ENCODE measurements at places on chromosomes 7 and 10. TPM values are rescaled to one million over a fixed set of nuclear protein-coding genes. Genes with fewer than 3 reads are reported as not detected.

- DNase-seq, result no peak
Measured at GRCh38 chr7:116455009-116455408, 44.5 kb upstream of the CAV2 start.

DNA sequence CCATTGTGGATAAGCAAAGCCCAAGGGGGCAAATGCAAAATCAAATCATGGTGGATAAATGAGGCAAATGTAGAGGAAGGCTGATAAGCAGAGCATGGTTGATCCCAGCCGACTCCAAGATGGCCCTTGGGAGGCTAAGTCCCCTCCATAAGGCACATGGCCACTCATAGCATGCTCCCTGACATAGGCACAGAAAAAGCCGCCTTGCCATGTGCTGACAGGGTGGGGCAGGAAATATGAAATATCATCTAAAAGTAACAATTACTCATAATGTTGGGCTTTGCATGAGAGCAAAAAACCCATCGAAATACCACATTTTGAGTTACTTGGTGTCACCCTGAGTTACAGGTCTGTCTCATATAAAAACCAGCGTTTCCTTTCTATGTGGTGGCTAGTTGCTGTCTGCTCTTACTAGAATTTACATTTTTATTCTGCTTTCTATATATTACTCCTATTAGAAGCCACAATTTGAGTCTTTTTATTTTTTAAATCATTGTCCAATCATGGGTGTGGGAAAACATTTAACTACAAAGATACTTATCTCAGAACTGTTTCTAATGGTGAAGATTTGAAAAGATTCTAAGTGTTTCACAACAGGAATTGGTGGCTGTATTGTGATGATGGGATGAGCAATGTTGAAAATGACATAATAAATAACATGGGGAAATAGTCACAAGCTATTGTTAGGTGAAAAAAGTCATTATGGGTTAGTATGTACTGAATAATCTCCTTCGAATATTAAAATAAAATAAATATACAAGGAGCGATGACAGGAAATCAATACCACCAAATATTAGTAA lies 102.7 kb downstream of the CUBN start:
- no peak for DNase-seq

The BHLHA15 gene
- polyA plus RNA-seq, result not detected

GRCh38 chr10:100836891-100837290 lies 75.9 kb upstream of the SLF2 start:
- DNase-seq, result no peak

DNA sequence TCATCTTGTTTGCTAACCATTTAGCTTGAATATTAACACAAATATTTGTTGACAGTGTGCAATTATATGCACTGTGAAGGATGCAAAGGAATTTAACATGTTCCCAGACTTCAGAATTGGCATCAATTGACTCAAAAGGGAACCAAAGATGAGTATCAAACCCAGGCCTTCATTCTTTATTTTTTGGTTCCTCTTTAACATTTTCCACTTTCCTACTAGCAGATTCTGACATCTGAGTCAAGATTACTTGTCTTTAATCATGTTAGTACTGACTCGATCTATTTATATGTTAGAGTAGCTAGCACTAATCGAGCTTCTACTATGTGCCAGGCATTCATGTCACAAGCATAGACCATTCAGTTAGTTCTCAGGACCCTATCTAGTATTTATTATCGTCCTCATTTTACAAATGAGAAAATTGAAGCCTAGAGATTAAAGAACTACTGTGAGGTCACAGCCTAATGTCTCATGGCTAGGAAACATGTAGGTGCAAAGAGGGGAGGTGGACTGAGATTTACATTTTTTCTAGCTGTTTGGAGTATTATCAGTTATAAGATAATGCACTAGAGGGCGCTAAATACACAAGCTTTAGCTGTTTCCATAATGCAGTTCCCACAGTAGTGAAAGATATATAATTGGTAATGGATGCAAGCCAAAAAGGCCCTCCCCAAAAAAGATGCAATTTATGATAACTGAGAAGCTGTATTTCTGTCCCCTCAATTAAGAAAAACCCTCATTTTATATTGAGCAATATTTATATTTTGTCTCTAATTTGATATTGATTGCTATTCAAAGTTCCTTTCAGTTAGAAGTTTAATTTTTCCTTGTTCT lies 32.9 kb upstream of the KMT2E start:
- DNase-seq, result no peak

DNA sequence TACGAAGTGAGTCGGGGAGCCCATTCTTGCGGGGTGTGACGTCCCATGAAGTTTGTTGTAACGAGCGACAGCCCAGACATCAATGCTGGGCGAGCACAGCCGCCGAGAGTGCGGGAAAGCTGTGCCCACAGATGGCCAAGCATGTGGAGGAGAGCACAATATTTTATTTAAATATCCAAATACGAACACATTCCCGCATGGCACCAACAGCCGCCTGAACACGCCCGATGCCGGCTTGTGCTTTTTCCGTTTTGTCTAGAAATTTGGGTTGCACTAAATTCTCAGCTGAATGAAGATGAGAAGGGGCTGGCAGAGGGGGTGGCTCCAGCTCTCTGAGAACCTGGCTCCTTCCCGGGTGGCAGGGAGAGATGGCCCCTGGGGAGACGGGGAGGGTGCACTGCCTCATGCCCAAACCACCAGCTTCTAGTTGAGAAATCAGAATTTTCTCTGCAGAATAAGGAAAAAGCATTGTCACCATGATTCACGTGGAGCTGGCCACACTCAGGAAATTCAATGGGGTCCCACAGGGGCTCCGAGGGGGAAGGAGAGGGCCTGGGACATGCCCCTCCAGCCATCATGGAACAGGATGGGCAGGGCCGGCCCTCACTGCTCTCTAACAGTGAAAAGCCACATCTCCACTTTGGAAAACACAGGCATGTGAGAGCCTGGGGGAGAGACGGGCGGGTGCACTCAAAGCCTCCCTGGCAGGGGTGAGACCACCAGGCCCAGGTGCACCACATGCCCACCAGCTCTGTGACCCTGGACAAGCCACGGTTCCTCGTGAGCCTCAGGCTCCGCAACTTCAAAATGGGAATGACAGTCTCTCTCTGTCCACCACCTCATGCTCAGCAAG lies 48.3 kb downstream of the EBF3 start:
- no peak for DNase-seq

DNA sequence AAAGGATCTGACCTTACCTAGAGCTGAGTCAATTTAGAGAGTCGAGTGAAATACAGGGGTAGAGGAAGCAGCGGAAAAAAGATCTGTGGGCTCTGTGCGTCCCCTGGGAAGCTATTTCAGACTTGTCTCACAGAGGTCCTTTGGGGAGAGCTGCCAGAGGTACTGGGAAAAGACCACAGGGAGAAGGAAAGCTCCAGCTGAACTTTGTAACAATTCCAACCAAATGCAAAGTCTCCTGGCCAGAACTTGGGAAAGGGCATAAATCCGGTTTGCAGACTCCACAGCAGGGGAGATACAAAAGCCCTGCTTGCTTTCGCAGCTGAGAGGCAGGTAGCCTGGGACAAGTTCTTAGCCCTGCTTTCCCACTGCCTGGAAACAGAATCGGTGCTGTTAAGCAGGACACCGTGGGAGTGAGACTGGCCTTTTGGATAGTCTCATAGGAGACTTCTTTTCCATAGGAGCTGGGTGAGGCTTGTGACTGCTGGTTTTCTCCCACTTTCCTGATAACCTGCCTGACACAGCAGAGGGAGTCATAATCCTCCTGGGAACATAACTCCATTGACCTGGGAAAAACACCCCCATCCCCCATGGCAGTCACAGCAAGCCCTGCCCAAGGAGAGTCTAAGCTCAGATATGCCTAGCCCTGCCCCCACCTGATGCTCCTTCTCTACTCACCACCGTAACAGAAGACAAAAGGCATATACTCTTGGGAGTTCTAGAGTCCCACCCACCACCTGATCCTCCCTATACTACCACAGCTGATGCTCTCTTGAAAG lies 926.2 kb downstream of the KCNMA1 start:
- no peak for DNase-seq

DNA sequence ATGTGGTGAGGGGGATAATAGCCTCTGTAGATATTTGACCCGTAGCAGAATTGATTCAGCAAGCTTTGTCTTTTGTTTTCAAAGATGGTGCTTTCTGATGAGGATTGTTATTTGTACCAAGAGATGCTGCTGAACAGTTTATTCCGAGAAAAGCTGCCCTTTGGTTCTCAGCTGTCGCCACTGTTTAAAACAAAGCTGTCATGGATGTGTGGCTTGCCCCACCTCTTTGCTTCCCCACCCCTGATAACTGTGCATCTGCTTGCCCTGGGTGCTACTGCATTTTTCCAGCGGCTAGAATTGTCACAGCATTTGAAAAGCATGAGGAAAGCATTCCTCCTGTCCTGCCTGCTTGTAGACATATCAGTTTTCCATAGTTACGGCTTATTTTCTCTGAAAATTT lies 226.9 kb upstream of the CSTF2T start:
- DNase-seq, result no peak

GRCh38 chr10:24849501-24850299 lies 102.7 kb downstream of the PRTFDC1 start:
- no peak for DNase-seq

The HOXA4 gene
- polyA plus RNA-seq, result 23.2 TPM

GRCh38 chr10:1358147-1358546 lies 302.0 kb downstream of the WDR37 start:
- no peak for DNase-seq

DNA sequence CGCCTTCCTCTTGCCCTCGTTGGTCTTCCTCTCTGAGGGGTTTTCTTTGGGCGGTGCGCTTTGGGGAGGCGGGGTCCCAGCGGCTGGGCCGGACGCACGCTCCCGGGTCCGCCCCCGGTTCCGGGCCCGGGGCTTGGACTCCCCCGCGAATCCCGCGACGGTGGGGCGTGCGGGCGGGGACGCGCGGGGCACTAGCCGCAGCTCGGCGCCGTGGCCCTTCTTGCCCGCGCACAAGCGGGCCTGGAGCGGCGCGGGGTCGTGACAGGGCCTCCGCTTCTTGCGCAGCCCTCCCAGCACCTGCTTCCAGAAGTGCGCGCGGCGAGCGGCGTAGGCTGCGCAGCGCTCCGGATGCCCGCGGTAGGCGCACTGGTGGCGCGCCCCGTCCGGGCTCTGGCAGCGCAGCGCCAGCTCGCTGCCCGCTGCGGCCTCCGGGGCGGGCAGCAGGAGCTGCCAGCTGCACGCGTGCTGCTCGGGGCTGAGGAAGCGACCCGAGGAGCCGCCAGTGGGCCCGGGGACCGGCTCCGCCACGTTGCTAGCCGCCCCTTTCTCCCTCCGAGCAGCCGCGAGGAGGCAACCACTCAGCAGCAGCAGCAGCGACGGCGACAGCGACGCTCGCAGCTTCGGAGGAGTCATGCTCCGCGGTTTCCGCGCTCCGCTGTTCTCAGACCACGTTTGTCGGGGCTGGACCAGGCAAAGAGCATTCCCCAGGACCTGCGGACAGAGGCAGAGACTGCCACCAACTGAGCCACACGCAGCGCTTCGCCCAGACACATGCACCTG lies 759 bp downstream of the FGFBP3 start:
- DNase-seq, result no peak

The TMEM229A gene
- 0.09 TPM for polyA plus RNA-seq

The CPN1 gene
- polyA plus RNA-seq, result 2.5 TPM

DNA sequence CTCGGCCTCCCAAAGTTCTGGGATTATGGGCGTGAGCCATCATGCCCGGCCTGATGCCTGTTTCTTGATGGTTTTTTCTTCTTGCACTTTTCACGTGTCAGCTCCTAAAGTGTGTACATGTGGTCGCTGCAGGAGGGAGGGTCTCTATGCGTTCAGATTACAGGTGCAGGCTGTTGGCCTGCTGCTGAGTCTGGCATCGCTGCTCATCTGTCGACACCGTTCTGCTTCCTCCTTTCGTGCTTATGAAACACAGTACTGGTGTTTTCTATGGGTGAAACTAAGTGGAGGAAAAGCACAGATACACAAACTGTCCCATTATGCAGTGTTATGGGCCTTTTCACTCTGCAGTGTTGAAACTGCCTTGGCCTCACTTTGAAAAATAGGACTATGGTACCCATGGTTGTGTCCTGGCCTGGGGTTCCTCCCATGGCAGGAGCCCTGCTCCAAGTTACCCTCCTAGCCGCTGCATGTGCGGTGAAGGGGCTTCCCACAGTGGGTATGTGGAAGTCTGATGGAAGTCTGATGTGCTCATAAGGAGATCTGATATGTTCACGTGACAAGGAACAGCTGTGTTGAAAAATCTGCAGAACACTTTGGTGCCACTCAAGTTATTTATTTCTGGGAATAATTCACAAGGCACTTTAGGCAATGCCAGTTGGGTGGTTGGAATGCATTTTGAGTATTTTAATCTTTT lies 23.5 kb downstream of the OGDH start:
- DNase-seq, result no peak

The NRP1 gene
- 220 TPM for polyA plus RNA-seq

GRCh38 chr7:53426145-53426750 lies 390.8 kb downstream of the POM121L12 start:
- no peak for DNase-seq

The SLC25A40 gene
- polyA plus RNA-seq, result 40.4 TPM

DNA sequence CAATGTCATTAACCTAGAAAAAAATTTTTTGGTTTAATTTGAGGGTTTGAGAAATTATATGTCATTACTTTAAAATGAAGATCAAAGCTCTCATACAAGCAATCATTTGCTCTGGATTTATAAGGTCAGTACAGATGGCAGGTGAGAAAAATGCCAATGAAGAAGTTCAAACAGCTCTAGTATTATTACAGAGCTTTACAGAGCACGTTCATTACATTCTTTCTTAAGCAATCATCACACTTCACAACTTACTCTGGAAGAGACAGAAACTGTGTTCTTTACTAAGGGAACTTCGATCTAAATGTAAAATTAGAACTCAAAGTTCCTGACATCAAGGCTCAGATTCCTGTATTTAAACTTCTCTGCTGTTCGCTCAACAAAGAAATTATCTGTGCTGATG lies 153.4 kb downstream of the ATE1 start:
- no peak for DNase-seq

GRCh38 chr7:135274495-135275268 lies 41.0 kb downstream of the STRA8 start:
- DNase-seq, result peak; percentile 29

The CARD11 gene
- polyA plus RNA-seq, result 2.6 TPM

The PNLIPRP1 gene
- not detected for polyA plus RNA-seq

DNA sequence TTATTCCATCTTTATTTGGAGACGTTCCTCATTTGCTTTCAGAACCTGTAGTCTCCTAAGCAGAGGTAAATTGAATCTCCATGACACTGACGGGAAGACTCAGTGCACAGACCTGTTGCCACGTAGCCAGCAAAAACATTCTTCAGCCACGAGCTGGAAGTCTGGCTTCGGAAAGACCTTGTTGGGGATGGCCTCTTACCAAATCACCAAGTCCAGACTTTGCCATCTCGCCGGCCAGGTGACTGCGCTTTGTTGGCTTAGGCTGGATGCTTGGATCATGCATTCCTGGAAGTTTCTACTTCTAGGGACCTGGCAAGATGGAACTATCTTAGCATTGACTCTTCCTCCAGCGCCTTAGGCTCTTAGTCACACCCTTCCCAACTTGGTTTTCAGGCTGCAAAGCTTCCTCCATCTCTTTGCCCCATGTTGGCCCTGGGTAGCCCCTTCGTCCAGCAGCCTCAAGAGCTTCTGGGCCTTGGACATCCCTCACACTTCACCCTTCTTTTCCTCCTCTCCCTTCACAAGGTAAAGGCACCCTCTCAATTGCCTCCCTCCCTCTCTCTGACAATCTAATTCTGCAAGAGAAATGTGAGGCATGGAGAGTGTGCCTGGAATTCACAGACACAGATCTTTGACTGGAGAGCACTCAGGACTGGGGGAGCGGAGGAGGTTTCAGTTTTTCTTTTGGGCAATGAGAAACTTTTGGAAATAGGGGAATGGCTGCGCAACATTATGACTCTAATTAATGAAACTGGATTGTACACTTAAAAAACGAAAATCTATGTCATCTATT lies 451.9 kb upstream of the MKI67 start:
- DNase-seq, result no peak

The SMO gene
- polyA plus RNA-seq, result 148 TPM

The PAX4 gene
- polyA plus RNA-seq, result not detected

The RASSF4 gene
- polyA plus RNA-seq, result 21.0 TPM

- no peak for DNase-seq
Measured at GRCh38 chr7:151631953-151632749, 112.5 kb upstream of the RHEB start.

Measured in left renal pelvis (tissue), 4 donors.